ENCODE measurements at places on chromosomes 5 and 9.

DNA sequence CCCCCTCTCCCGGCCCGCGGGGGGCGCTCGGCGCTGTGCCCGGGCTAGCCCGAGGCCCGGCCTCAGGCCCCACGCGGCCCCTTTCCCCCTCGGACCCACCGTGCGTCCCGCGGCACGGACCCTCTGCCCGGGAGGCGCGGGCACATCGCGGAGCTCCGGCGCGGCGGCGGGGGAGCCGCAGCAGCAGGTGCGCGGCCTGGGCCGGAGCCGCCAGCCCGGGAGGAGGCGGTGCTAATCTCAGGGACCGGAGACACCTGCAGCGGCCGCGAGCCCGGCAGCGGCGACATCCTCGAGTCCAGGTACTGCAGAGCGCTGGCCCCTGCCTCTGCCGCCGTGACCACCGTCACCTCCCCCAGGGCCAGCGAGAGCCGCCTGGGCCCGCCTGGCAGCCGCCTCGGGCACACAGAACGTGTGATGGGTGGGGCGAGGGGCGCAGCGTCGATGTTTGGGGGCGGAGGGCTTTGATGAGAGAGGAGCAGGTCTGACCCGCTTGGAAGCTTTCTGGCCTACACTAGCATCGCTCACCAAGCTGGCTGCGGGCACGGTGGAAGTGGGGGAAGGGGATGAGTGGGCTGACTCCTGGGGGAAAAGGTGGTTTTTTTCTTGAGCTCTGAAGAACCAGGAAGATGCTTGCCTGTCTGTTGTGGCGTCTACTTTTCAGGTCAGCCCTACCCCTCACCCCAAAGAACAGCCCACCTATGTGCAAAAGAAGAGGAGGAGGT lies 524 bp downstream of the CYFIP2 start:
- DNase-seq: no peak

- DNase-seq: no peak
Observed at GRCh38 chr5:133925269-133925668, 43.2 kb downstream of the C5orf15 start.

DNA sequence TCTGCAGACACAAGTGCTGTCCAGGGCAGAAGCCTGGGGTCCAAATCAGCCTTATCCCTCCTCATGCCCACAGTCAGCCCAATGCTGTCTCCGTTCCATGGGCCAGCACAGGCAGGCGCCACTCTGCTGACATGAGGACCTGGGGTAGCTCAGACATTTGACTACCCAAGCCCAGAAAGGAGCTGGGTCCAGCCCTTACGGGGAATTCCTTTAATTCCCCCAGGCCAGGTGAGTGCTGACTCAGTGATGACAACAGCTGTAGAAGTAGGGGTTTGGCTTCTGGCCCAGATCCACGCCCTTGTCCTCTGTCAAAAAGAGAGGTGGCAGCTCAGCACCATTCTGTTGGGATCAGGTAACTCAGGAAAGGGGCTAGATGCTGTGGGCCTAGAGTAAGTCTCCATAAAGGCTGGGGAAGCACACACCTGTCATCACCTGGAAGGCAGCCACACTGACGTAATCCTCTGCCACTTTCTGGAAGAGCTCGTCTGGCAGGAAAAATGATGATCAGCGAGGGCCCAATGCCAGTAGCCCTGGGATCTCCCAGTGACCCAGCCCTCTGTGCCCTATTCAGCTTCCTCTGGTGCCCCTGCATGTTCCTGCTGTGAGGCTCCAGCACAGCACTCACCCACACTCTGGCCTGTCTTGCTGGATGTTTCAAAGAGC lies 1.9 kb downstream of the RAB24 start:
- DNase-seq: no peak

- no peak for DNase-seq
Observed at GRCh38 chr9:97447001-97447400, 35.1 kb downstream of the TDRD7 start.

- DNase-seq: no peak
Observed at GRCh38 chr5:59757442-59757841, 136.1 kb downstream of the PDE4D start.

DNA sequence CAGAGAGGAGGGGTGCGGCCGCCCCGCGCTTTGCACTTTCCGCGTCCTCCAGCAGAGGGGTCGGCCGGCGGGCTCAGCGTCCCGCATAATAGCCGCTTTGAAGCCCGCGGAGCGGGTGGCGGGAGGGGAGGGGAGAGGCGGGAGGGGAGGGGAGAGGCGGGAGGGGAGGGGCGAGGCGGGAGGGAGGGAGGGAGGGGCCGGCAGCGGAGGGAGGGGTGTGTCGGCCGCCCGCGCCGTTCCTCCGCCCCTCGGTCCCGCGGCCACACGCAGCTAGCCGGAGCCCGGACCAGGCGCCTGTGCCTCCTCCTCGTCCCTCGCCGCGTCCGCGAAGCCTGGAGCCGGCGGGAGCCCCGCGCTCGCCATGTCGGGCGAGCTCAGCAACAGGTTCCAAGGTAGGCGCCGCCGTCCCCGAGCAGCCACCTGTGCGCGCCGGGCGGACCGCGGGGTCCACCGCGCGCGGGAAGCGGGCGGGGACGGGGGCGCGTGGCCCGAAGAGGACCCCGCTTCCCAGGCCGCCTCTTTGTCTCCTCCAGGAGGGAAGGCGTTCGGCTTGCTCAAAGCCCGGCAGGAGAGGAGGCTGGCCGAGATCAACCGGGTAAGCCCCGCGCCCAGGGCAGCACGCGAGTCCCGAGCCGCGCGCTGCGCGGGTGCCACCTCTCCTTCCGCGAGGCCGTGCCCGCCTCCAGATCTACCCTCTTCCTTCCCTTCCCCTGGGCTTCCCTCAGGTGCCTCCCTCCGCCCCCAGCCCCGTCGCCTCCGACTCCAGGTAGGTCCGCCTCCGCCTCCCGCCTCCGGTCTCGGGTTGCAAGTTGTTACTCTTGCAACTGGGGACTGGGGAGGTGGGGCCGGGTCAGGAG lies at the start of gene AIF1L:
Gene AIF1L, plus strand, starts transcription at position 263 of the 857 bp plus-strand sequence. Its CDS starts 99 bp downstream, at position 362.
- DNase-seq: no peak

GRCh38 chr9:121500165-121500478 lies 478 bp upstream of the GGTA1 start:
- no peak for DNase-seq

DNA sequence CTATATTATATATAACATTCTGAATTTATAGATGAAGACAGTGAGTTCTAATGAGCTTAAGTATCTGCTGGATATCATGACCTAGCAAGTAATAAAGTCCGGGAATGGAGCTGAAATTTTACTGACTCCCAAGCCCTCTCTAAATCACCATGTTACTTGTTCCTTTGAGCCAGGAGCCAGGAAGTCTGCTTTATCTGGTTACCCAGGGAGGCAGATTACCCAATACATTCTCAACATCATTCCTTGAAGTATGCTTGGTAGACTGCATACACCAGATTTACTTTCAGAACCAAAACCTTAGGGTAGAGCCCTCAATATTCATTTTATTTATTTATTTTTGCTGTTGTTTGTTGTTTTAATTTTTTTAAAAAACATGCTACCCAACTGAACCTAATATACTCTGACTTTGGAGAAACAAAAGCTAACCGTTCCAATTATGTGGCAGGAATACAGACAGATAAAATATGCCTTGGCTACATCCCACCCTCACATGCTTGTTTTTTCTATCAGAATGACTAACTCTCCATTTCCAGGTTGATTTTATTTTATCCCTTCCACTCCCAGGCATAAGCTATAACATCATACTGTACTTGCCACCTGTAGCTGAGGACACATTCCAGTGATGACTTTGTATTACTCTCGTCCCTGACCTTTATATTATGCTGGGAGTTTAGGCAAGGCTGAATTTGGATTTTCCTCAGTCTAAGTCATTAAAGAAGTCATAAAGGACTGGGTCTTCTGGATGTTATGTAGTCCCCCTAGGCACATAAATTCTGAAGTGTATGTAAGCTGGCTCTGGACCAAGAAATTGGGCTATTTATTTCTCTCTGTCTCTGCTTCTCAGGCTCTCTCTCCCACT lies 82.0 kb downstream of the YIPF5 start:
- DNase-seq: no peak

DNA sequence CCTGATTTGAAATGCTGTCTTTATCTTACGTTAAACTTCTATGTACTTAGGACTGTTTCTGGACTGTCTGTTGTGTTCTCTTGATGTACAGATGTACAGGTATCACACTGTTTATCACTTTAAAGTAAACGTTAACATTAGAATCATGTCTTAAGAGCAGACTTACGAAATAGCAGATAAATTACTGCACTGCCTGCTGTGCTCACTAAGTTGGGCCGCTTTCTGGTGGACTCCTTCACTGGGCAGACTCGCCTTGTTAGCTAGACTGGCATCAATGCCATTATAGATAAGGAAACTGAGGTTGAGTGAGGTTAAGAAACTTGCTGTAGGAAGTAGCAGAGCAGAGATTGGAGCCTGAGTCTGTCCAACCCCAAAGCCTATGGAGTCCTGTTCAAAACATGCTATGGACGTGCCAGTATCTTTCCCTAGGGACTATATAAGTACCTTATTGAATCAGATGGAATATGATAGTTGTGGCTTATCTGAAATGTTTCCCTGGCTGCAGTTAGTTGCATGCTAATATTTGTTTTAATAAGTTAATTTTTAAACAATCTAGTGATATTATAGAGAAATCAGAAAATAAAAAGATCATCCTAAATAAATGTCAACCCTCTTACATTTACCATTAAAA lies 16.9 kb downstream of the ZNF618 start:
- DNase-seq: no peak

DNA sequence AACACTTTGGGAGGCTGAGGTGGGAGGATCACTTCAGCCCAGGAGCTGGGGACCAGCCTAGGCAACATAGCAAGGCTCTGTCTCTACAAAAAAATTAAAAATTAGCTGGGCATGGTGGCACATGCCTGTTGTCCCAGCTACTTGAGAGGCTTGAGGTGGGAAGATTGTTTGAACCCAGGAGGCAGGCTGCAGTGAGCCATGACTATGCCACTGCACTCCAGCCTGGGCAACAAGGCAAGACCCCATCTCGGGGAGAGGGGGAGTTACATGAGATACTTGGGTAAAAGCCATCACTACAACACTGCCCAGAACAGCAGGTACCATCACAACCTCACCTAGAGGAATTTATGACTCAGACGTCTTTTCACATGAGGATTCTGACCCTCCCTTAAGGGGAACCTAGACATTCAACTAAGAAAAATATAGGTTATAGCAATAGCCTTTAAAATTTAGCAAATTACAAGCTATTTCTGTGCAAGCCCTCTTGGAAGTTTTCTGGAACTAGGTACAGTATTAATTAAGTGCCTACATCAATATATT lies 143.5 kb downstream of the NFIB start:
- DNase-seq: no peak

GRCh38 chr5:163586531-163586956 lies 81.1 kb downstream of the MAT2B start:
- DNase-seq: no peak

DNA sequence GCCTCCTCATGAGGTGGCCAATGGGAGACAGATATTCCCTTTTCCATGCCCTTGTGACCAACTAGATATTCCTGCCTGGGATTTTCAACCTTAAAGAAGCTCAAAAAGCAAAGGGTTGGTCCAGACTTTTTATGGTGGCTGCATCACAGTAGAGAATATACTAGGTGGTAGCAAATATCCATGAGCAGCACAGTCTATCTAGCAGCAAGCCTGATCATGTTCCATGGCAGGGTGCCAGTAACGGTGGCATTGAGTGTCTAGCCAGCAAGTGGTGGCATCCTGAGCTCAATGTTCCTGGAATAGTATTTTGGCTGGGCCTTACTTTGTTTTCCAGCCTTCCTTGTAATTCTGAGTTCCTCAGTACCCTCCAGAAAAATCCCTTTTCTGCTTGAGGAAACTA lies 25.8 kb downstream of the CDC25C start:
- no peak for DNase-seq

DNA sequence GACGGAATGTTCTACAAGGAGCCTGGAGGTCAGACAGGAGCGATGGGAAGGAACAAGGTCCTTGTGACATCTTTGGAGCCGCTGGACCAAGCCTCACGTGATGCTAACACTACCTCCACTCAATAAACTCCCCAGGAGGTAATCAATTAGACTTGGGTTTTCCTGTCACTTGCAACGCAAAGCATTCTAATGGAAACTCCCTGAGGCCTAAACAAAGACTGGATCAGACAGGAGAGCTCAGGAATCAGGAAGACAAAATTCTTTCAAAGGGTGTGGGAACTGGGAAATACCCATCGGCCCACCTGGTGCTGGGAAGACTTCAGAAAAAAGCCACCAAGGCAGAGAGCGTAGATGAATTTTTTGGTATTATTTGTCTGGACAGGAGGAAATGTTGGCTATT lies 22.3 kb upstream of the UNC5A start:
- no peak for DNase-seq

- peak; percentile 19 for DNase-seq
Observed at GRCh38 chr5:83430130-83431010, 41.2 kb upstream of the VCAN start.

DNA sequence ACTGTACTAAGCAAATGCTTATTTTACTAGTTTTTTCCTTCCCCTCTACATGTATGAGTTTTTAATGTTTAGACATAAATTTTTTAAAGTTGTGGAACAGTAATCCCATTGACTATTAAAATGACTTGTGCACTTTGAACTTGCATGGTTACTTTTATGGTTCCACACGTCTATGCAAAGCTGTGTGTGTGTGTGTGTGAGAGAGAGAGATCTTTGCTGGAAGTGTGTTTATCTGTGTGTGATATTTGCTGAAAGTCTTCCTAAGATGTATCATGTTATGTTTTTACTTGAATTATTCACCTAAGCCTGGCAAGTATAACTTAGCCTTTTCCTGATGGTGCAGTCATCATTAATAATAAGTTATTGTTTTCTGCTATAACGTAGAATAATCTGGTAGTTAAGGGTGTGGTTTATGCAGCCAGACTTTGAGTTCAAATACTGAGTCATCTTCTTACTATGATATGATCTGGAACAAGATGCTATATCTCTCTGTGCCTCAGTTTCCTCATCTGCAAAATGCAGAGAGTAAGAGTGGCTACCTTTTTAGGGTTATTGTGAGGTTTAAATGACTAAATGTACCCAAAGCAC lies 138.6 kb downstream of the SMARCA2 start:
- DNase-seq: no peak

DNA sequence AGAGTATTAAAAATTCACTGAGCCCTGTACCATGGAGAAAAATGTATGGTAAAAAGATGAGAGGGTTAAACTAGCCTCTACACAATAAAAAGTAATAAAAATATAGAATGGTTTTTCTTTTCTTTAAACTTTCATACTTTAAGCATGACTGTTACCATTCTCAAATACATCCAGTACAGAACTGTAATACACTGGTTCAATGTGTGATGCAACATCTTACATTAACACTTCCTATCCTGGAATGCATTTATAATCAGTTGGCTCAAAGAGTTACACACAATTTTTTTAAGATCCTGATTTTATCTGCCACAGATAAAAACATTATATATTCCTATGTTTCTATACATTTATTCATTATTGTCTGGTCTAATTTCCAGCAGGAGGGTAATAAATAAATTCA lies 4.7 kb downstream of the GNAQ start:
- DNase-seq: no peak

DNA sequence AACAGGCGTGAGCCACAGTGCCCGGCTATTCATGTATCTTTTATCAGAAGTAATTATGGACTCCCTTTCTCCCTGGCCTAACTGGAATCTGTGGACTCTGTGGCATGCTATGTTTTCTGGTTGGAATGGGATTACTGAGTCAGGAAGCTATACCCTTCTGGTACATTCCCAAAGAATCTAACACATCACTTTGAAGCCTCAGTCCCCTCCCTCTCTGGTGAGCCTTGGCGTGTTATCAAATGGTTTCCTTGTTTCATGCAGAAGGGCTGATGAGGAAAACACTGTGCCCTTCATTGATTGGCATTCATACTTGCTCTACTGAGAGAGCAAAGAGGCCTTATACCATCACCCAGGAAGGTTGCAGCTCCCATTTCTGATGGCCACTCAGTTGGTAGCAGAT lies 22.9 kb downstream of the C5orf15 start:
- DNase-seq: no peak

- no peak for DNase-seq
Observed at GRCh38 chr5:97629276-97629675, 446.2 kb upstream of the RIOK2 start.

- no peak for DNase-seq
Observed at GRCh38 chr5:74631081-74631953, 9.2 kb downstream of the ENC1 start.

All from stimulated activated CD8-positive, alpha-beta memory T cell treated with anti-CD3 and anti-CD28 coated beads, Interleukin-7, amount 100 ng/mL, for 1 hour (primary cell).